ENCODE measurements at places on chromosomes 16 and 17.
A peak's percentile ranks its signal among the peaks of the same experiment; 100 is the strongest.

DNA sequence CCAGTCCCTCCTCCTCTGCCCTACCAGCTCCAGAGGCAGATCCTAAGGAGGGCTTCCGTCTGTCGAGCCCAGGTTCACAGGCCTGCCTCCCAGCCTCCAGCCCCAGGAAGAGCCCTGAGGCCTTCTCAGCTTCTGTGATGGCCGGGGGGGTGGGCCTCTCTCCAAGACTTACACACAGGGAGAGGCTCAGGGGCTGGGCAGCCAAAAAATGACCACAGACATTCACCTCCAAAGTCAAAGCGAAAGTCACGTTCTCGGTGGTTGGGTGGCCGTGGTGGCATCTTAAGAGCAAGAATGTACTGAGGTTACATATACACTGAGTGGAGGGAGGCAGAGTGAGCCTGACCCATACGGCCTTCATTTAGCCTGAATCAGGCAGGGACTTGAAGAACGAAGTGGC, 119.1 kb downstream of the CCDC182 start:
- no peak for DNase-seq

DNA sequence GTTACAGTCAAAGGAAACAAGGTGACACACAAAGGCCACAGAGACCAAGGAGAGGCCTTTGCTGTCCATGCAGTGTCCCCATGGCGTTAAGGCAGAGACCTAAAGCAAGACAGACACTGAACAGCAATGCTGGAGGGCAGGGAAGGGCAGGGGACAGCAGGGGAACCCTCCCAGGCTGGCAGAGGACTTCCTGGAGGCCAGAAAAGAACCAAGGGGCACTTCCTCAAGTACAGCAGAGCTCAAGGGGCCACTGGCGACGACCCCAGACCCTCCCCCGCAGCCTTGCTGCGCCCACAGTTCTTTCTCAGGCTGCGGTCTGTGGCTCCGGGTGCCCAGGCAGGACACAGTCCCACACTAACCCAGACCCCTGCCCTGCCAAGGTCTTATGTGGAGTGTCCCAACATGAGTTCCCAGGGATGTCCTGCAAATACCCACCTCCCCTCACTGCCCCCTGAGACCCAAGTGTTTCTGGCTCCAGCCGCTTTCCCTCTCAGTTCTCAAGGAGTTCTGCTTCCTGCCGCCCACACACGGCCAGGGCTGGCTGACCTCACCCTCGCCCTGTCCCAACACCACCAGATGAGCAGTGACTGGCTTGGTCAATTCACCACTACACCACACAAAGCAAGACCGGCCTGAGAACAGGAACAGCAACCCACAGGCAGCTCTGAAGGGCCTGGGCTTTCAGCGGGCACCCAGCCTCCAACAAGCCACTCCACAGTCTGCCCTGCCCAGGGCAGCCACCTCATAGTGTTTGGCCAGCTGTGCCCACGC, 4.2 kb downstream of the CLCN7 start:
- DNase-seq: no peak

DNA sequence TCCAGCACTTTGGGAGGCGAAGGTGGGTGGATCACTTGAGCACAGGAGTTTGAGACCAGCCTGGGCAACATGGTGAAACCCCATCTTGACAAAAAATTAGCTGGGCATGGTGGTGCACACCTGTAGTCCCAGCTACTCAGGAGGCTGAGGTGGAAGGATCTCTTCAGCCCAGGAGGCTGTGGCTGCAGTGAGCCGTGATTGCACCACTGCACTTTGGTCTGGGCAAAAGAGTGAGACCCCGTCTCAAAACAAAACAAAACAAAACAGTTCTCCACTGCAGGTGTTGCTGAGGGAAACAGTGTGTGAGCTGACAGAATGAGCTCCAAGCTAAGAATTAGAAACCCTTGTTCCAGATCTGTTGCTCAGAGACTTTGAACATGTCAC, 35.2 kb upstream of the TBX2 start:
- no peak for DNase-seq

- DNase-seq: no peak
Observed at GRCh38 chr17:28856028-28856574, 1.3 kb downstream of the ERAL1 start.

DNA sequence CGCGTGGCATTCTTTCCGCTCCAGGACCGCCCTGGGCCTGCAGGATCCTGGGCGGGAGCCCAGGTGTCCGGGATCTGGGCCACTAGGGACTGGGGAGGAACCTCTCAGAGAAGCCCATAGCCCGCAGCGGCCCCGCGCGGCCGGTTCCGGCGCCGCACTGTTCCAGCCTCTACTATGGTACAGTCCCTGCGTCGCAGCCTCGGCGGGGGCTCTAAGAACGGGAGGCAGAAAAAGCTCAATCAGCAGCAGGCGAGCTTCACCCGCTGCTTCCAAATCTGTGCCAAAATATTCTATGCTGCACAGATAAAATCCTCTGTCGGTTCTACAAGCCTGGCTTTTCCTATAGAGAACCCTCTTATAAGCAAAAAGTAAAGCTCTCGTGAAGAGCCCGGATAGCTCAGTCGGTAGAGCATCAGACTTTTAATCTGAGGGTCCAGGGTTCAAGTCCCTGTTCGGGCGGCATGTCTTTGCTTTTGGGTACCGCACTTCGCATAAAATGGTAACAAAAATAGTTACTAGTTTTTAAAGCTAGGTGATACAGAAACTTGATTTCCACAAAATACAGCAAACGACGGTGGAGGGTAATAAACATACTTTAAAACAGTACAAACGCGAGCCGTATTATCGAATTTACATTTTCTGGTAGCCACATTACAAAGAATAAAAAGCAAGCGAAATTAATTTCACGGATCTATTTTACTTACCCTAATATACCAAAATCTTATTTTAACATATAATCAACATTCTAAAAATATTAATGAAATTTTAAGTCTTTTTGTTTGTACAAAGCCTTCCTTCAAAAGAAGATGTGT, 661 bp upstream of the ALOXE3 start:
- peak; percentile 65 for DNase-seq

- DNase-seq: no peak
Observed at GRCh38 chr16:4182581-4183236, 59.2 kb downstream of the SRL start.

- DNase-seq: no peak
Observed at GRCh38 chr17:2238432-2239169, 65.0 kb downstream of the SMG6 start.

DNA sequence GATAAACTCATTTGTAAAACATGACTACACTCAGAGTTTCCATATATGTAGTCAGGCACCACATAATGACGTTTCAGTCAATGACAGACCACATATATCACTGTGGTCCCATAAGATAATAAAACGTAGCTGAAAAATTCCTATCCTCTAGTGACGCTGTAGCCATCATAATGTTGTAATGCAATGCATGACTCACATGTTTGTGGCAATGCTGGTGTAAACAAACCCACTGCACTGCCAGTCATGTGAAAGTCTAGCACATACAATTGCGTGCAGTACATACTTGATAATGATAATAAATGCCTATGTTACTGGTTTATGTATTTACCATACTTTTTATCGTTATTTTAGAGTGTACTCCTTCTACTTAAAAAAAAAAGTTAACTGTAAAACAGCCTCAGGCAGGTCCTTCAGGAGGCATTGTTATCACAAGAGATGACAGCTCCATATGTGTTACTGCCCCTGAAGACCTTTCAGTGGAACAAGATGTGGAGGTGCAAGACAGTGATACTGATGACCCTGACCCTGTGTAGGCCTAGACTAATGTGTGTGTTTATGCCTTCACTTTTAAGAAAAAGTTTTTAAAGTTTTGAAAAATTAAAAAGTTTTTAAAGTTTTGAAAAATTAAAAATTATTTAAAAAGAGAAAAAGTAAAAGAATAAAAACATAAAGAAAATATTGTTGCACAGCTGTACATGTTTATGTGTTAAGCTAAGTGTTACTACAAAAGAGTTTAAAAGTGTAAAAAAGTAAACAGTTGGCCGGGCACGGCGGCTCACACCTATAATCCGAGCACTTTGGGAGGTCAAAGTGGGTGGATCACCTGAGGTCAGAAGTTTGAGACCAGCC, 9.0 kb downstream of the STAT5B start:
- DNase-seq: peak; percentile 76

DNA sequence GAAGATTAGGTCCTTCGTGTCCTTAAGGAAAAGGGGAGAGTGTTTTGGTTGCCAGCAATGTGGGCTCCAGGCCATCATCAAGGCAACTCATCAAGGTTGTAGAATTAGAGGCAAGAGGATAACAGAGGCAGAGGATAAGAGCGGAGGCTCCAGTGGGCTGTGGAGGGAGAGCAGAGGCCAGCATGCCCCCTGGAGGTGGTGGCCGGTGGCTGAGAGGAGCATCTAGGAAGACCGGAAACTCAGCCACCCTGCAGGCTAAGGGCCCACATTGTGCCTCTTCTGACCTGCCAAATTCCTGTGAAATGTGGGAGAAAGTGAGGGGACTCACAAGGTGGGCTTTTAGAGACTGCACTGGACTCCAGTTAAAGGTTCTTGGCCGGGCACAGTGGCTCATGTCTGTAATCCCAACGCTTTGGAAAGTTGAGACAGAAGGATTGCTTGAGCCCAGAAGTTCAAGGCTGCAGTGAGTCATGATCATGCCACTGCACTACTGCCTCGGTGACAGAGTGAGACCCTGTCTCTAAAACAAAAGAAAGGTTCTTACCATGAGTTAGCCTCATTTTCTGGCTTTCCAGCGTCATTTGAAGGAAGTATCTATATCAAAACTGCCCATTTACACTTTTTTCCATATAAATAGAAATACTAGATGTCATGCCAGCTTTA, 62.7 kb upstream of the ADORA2B start:
- DNase-seq: no peak

GRCh38 chr16:28186752-28187151, 25.0 kb downstream of the XPO6 start:
- DNase-seq: no peak

GRCh38 chr17:36475346-36475970, 11.0 kb upstream of the ZNHIT3 start:
- no peak for DNase-seq

GRCh38 chr17:80738987-80739730, 194.5 kb downstream of the RPTOR start:
- DNase-seq: no peak

- DNase-seq: no peak
Observed at GRCh38 chr16:72727565-72727964, 320.4 kb downstream of the ZFHX3 start.

- no peak for DNase-seq
Observed at GRCh38 chr16:84085773-84086172, 31.0 kb downstream of the MBTPS1 start.

DNA sequence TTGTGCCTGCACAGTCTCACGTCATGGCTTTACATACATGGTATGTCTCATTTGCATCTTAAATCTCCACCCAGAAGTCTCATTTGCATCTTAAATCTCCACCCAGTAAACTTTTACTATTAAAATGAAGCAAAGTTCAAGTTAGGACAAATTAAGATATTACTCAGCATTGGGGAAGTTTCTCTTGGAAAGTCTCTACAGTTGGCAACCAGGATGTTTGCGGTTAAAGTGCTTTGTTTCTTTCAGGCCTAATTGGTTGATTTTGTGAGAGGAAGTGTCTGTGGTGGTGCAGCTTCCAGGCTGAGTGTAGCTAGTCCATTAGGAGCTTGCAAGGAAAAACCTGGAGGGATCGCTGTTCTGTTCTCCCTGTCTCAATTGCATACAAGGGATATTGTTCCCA, 1373.3 kb upstream of the GOT2 start:
- DNase-seq: no peak

DNA sequence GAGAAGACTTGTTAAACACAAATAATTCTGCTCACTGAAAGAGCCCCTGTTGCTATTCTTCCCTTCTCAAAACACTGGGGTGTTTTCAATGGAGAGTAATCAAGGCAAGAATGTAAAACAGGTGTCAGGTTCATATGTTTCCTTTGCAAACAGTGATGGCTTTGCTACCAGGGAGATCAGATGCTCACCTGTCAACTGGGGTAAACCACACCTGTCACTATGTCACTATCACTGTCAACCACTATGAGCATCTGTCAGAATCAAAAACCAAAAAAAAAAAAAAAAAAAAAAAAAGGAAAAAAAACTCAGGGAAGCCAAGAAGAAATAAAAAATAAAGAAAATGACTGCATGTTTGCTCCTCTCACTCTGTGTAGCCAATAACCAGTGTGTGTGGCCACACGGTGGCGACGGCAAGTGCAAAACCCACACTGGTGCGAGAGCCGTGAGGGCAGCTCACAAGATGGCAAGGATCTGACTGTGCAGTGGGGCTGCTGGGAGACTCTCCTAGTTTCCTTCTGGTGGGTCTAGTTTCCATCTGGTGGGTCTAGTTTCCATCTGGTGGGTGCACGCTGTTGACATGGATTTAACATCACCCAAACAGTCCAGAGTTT, 22.7 kb downstream of the USP22 start:
- DNase-seq: no peak

DNA sequence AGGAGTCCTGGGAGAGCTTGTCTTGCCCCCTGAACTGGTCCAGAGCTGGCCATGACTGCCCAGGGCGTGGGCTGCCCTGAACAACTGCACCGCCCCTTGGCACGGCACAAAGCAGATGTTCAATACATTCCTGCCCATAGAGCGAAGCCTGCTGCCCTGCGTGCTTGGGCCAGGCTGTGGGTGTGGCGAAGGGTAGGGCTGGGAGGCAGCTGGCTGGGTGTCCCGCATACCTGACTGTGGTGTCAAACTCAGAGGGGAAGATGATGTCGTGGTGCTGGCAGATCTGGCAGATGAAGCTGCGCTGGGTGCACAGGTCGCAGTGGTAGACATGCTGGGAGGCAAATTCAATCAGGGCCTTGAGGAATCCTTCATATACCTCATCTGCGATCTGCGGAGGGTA, 124.2 kb upstream of the SMURF2 start:
- DNase-seq: no peak

- DNase-seq: no peak
Observed at GRCh38 chr16:77834635-77835540, 46.5 kb downstream of the VAT1L start.

GRCh38 chr17:67098006-67098405, 53.7 kb downstream of the CACNG1 start:
- no peak for DNase-seq

DNA sequence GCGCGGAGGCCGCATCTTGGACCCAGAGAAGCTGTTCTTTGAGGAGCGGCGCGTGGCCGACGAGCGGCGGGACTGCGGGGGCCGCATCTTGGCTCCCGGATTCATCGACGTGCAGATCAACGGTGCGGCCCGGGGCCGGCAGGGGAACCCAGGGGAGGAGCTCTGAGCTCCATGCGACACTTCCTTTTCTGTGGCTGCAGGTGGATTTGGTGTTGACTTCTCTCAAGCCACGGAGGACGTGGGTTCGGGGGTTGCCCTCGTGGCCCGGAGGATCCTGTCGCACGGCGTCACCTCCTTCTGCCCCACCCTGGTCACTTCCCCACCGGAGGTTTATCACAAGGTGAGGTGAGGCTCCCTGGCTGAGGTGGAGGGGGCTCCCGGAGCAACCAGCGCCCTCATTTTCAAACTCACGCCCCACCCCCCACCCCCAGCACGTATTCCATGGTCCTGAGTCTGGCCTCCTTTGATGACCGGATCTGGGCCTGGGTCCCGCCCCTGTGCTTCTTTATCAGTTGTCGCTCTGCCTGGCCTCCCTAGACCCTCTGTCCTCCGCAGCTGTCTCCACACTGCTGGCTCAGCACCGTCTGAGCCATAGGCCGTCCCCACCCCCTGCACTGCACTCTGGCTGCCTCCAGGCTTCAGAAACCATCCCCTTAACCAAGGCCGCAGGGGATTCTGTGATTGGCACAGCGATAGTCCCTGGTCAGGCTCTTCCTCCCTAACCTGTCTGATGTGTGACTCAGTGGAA, 787 bp downstream of the AMDHD2 start:
- no peak for DNase-seq

GRCh38 chr17:49968405-49969133, 421 bp upstream of the DLX4 start:
- peak; percentile 75 for DNase-seq

Data from HCT116 (cell line).